Activated CD4-positive, alpha-beta T cell treated with anti-CD3 and anti-CD28 coated beads, Interleukin-2, amount 10 ng/mL, durations not matched to agents 24 days and 14 days (primary cell): ENCODE measurements at places on chromosomes 7 and 10. TPM values are rescaled to one million over a fixed set of nuclear protein-coding genes. Genes with fewer than 3 reads are reported as not detected.

The CPED1 gene
- total RNA-seq, result not detected in 2 replicates

The AMPH gene
- total RNA-seq, result not detected in 2 replicates

The HELLS gene
- 247 and 274 TPM in 2 replicates for total RNA-seq

- no peaks in the 10 kb centered on the region for H3K36me3 ChIP-seq
- no peak for DNase-seq
- H3K27ac ChIP-seq, result no peak overlapping the region
- peaks cover 2% of the 10 kb centered on the region for H3K27me3 ChIP-seq
- no peak overlapping the region for H3K4me3 ChIP-seq
- no peaks in the 10 kb centered on the region for H3K4me1 ChIP-seq
Measured at GRCh38 chr10:44394696-44395381, 9.9 kb upstream of the CXCL12 start.

GRCh38 chr10:66799474-66799873 is 126.4 kb upstream of the LRRTM3 start:
- no peaks in the 10 kb centered on the region for H3K36me3 ChIP-seq
- H3K27me3 ChIP-seq, result no peaks in the 10 kb centered on the region
- H3K4me1 ChIP-seq, result no peaks in the 10 kb centered on the region
- H3K4me3 ChIP-seq, result no peak overlapping the region
- no peak for DNase-seq

DNA sequence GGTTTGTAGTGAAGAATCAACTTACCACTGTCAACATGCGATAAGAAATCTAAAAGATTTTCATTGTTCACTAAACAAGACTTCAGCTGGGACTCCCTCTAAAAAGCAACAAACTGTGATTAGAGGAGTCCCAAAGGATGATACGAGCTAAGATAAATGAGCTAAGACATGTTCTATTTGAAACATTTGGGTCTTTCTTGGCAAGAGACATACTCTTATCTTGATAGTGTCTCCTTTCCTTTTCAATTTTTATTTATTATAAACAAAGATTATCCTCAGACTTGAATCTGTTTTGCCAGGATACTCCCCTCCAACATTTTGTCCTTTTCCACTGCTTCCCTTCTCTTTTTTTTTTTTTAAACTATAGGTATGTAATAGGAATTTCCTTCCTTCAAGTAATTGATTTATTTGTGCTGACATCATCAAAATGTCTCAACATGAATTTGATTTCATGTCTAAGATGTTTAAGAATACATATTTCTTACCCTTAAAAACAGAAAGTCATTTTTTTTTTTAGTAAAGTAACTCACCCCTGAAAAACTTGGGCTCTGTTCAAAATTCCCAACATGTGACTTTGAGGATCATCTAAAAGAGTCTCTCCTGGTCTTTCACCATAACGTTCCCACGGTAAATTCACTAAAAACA is 158.4 kb upstream of the NRP1 start:
- no peaks in the 10 kb centered on the region for H3K4me1 ChIP-seq
- H3K27me3 ChIP-seq, result peaks cover 7% of the 10 kb centered on the region
- H3K36me3 ChIP-seq, result no peaks in the 10 kb centered on the region
- H3K4me3 ChIP-seq, result no peak overlapping the region
- no peak overlapping the region for H3K27ac ChIP-seq

- no peak overlapping the region for H3K27ac ChIP-seq
- DNase-seq, result no peak
- no peaks in the 10 kb centered on the region for H3K36me3 ChIP-seq
- H3K4me3 ChIP-seq, result no peak overlapping the region
- H3K4me1 ChIP-seq, result no peaks in the 10 kb centered on the region
- peaks cover 51% of the 10 kb centered on the region for H3K27me3 ChIP-seq
Measured at GRCh38 chr10:88082391-88082790, 219.0 kb downstream of the PTEN start.

DNA sequence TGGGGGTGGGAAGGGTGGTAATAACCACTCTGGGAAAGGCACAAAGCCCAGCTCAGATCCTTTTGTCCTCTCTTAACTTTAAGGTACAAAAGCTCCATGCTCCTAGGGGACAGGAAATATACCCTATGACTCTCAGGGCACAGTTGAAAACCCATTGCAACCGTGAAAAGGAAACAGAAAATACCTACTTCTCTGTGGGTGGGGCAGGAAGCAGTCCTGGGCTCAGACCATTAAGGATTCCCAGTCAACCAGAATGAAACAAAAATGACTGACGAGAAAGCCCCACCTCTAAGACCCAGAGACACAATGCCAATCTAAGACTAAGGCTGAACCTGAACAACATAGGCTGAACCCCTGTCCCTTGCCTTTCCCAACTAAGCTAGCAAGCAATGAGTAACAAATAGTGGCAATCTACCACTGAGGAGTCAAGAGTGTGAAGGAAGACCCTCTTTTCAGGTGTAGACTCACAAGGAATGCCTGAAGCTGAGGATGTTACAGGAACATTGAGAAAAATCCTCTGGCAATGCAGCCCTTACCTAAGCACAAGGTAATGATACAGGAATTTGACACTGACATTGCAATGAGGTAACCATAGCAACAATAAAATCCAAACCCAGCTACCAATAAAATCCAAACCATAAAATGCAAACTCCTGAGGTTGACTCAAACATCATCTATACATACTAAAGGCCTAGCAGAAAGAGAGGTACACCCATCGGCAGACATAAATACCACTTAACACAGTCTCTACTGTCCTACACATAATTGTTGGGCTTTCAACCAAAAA is 380.1 kb downstream of the HPSE2 start:
- no peaks in the 10 kb centered on the region for H3K27me3 ChIP-seq
- H3K36me3 ChIP-seq, result no peaks in the 10 kb centered on the region
- H3K27ac ChIP-seq, result no peak overlapping the region
- H3K4me1 ChIP-seq, result no peaks in the 10 kb centered on the region
